Stimulated activated CD4-positive, alpha-beta T cell treated with anti-CD3 and anti-CD28 coated beads, Interleukin-2, amount 100 ng/mL, for 48 hours (primary cell): ENCODE measurements at places on chromosomes 1 and 21.

DNA sequence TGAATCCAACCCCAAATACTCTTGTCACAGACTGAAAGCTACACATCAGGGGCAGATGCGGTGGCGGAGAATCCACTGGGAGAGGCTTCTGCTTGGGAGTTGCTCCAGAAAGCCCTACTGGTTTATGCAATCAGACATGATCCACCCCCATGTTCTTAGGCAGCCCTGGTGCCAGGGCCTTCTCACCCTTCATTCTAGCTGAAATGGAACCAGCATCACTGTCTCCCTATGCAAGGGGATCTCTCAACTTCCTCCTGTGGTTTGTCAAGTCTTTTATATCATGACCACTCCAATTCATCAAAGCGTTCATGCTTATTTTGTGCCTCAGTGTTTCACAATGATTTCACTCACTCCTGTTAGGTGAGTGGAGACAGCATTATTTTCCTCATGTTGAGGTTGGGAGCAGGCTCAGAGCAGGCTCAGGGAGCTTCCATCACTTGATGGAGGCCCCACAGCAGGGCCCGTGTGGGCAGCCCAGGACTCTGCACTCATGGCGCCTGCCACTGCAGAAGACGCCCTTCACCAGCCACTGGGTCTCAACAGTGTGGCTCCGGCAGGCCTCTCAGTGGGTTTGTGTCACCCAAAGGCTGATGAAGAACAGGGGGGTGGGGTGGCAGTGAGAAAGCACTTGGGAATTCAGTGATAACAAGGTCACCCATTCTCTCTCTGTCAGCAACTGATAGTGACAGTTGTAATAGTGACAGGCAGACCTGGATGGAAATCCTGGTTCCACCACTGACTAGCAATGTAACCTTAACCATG, 67.1 kb downstream of the CD58 start:
- DNase-seq = no peak

- no peak for DNase-seq
Observed at GRCh38 chr21:26837539-26837938, 7.7 kb downstream of the ADAMTS1 start.

GRCh38 chr1:22579541-22580155, 16.4 kb downstream of the EPHA8 start:
- no peak for DNase-seq

- no peak for DNase-seq
Observed at GRCh38 chr1:218754477-218754876, 409.3 kb downstream of the TGFB2 start.

DNA sequence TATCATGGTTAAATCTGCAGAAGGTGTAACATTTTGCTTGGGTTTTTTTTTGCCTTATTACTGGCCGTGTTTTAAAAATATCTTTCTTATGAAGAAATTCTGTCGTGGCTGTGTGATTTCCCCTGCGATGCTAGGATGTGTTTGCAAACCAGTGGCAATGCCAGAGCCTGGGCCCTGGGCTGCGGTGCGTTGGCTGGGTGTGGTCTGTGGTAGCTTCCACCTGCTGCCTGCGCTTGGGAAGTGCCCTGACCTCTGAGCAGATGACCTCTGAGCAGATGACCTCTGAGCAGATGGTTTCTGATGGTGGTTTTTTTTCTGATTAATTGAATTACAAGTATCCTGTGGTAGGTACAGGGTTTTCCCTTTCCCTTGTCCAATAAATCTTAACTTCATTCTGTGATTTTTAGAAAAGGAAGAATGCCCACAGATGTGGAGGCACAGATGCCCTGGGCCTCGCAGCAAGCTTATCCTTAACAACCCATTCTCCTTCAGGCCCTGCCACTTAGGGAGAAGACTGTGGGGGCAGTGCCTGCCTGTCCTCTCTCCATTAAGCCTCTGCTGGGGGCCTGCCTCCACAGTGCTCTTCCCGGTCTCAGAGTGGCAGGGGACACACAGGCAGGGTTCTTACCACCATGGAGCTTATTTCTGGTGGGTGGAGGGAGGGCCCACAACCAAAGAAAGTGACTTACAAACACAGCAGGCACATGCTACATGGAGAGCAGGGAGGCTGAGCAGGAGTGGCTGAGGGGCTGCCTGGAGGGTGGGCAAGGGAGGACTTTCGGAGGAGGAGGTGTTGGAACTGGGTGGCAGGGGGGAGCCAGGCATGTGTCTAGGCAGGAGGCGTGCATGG, 81.7 kb downstream of the PCBP3 start:
- no peak for DNase-seq

- no peak for DNase-seq
Observed at GRCh38 chr1:33350611-33351280, 29.8 kb upstream of the A3GALT2 start.

DNA sequence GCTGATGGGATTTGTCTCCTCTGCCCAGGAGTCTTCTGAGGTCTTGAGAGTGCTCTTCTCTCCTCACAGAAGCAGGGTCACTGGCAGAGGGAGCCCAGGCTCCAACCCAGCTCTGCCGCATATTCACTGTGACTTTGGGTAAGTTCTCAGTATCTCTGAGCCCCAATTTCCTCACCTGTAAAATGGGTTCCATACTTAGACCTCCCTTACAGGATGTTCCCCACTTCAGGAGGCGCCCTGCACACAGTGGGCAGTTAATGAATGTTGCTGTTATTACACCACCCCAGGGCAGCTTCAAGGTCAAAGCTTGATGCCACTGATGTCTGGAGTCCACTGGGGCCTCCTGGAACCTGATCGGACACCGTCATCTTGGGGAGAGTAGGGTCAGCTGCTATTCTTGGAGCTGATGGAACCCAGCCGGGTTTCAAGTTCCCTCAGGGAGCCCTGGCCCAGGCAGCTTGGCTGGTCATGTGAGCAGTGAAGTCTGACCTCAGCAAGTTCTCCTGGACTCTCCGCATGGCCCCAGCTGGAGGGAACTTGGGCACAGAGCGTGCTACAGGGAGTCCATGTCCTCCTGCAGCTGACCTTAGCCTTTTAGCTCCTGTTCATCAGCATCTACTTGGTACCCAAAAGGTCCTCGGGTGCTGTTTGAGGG, 21.8 kb downstream of the COA7 start:
- no peak for DNase-seq

- DNase-seq = no peak
Observed at GRCh38 chr1:204479387-204480136, 15.0 kb downstream of the PIK3C2B start.

DNA sequence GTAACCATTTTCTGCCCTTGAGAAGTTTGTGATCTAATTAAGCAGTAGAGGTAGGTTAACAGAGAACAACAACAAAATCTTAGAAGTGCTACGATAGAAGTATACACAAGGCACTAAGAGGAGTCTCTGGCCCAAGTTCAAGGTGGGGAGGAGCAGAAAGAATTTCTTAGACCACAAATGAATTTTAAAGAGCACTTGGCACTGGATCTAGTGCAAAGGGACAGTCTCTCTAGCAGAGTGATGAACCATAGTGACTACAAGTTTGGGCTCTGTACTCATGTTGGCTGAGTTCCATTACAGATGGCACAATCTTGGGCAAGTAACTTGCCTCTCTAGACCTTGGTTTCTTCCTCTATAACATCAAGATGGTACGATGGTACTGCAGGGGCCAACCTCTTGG, 33.3 kb upstream of the PIGC start:
- no peak for DNase-seq

DNA sequence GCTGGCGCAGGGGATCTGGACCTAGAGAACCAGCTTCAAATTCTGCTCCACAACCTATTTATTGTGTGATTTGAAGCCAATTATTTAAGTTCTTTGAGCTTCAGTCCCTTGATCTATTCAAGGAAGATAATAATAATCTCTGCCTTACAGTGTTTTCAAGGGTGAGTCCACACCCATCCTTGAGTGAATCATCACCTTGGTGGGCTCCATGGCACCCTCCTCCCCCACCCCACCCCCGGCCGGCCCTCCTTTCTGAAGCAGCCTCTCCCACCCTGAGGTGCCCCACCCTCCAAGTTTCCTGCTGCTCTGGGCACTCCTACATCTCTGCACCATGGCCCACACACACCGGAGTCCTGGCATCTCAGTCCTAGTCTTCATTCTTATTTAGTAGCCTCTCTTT, 38.3 kb downstream of the TCP10L start:
- no peak for DNase-seq

DNA sequence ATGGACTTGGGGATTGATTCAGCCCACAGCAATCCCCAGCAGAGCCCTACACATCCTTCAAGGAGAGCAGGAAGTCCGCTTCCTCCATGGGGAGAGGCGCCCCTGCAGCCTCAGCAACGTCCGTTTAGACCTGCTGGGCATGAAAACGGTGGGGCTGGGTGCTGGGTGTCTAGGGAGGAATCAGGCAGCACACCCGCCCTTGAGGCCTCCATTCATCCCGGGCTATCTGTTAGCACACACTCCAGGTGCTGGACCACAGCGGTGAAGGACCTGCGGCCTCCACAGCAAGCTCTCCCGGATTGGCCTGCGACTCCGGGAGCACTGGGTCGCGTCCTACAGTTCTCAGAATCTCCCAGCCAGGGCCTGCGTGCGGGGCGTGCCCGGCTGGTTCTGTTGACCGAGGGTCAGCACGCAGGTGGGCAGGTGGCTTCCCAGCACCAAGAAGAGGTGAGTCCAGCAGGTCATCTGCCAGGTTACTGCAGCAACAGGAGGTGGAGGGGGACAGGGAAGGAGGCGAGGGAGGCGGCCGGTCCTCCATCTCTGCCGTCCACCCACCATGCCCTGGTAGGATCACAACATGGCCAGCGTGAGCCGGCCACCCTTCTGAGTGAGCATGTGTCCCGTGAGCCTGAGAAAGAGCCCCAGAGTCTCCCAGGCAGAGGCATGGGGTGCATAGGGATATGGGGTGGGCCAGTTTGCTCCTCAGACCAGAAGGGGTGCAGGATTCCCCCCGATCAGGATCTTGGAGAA, 96.6 kb downstream of the RIPK4 start:
- no peak for DNase-seq

DNA sequence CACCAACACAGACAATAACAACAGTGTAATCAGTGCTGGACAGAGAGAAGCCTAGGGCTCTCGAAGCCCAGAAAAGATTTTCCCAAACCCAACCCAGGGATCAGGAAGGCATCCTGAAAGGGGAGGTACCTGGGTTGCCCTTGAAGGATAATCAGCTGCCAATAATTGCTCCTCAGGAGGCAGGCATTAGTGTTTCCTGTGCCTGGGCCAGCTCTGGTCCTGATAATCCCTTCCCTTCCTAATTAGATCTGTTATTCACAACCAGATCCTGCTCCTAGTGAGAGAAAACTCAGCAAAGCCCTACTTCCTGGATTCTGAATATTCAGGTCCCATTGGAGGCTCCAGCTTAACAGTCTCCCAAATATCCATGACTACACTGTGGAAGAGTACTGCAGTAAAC, 117.4 kb downstream of the DMRTA2 start:
- no peak for DNase-seq

GRCh38 chr1:102262994-102263393, 266.3 kb upstream of the OLFM3 start:
- no peak for DNase-seq

DNA sequence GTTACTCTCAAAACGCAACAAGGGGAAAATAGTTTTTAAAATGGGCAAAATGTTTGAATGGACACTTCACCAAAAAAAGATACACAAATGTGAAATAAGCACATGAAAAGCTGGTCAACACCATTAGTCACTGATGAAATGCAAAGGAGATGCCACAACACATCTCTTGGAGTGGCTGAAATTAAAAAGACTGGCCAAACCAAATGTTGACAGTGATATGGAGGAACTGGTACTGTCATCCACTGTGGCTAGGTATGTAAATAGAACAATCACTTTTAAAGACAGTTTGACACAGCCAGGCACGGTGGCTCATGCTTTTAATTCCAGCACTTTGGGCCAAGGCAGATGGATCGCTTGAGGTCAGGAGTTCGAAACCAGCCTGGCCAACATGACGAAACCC, 91.1 kb downstream of the POFUT2 start:
- no peak for DNase-seq

DNA sequence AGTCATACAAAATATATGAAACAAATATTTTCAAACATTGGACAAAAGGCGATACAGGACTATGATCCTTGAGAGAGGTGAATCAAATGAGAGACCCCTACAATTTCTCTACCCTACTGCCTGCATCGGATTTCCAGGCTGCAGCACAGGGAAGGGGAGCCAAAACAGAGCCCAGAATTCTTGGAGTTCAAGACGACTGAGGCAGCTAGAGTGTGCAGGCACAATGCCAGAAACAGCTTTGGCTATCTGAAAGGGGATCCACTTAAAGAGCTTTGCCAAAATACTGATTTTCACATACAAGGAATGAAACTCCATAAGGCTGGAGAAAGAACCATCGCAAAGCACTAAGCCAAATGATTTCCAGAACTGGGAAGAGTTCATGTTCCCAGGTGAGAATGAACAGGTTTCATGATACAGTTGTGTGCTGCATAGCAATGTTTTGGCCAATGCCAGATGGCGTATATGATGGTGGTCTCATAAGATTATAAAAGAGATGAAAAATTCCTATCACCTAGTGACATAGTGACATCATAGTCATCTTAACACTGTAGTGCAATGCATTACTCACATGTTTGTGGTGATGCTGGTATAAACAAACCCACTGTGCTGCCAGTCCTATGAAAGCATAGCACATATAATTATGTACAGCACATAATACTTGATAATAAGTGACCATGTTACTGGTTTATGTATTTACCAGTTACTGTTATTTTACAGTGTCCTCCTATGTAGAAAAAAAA, 77.5 kb downstream of the KCND3 start:
- no peak for DNase-seq

GRCh38 chr1:59730759-59731478, 83.8 kb upstream of the HOOK1 start:
- DNase-seq = no peak

DNA sequence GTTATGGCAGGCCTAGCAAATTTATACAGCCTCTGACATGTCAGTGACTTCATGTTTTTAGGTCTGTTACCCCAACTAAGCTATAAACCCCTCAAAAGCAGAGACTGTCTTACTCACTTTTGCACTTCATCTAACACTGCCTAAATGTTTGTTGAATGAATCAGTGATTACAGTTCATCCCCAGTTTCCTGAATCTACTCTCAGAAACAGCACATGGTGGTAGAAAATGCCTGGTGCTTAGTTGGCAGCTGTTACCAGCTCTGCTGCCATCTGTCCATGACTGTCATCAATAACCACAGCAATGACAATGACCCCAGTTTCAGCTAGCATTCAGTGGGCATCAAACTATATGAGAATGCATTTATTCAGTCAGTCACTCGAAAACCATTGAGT, 110.5 kb upstream of the SERBP1 start:
- DNase-seq = no peak
